ENCODE measurements at places on chromosomes 11 and 22. TPM values are rescaled to one million over a fixed set of nuclear protein-coding genes. Genes with fewer than 3 reads are reported as not detected.

CDC45 gene
- 0.72 TPM for total RNA-seq

BTG4 gene
- total RNA-seq = not detected

MYOD1 gene
- not detected for total RNA-seq

C11orf87 gene
- 4.3 TPM for total RNA-seq

FAM118B gene
- total RNA-seq = 29.5 TPM

PNPLA3 gene
- 8.3 TPM for total RNA-seq

APOBEC3F gene
- 5.1 TPM for total RNA-seq

ANO3 gene
- under 0.01 TPM for total RNA-seq

OR8A1 gene
- total RNA-seq = not detected

PNPLA5 gene
- total RNA-seq = not detected

NXPE2 gene
- total RNA-seq = 0.29 TPM

IFITM10 gene
- total RNA-seq = 18.1 TPM

SHISA8 gene
- total RNA-seq = not detected

GLB1L2 gene
- 0.29 TPM for total RNA-seq

GAB4 gene
- total RNA-seq = not detected

YPEL1 gene
- 2.2 TPM for total RNA-seq

CACNA1I gene
- total RNA-seq = under 0.01 TPM

ACTN3 gene
- not detected for total RNA-seq

APOA1 gene
- total RNA-seq = 0.29 TPM

CCDC89 gene
- 4.1 TPM for total RNA-seq

OLFML1 gene
- 33.0 TPM for total RNA-seq

NEFH gene
- under 0.01 TPM for total RNA-seq

TRIM5 gene
- total RNA-seq = 25.9 TPM

DDX25 gene
- total RNA-seq = under 0.01 TPM

MRGPRX3 gene
- total RNA-seq = not detected

TBX10 gene
- total RNA-seq = not detected

VWCE gene
- total RNA-seq = 6.2 TPM

SLC22A9 gene
- total RNA-seq = not detected

EXPH5 gene
- total RNA-seq = under 0.01 TPM

CRYBB3 gene
- not detected for total RNA-seq

CSTPP1 gene
- 31.5 TPM for total RNA-seq

BRSK2 gene
- not detected for total RNA-seq

ACCS gene
- total RNA-seq = 21.0 TPM

OR4D5 gene
- not detected for total RNA-seq

A4GALT gene
- 19.9 TPM for total RNA-seq

FOXRED2 gene
- total RNA-seq = 15.9 TPM

PANX3 gene
- not detected for total RNA-seq

MCAM gene
- total RNA-seq = 11.2 TPM

NRGN gene
- not detected for total RNA-seq

BEST1 gene
- 5.6 TPM for total RNA-seq

TMPRSS13 gene
- total RNA-seq = not detected

PVALB gene
- total RNA-seq = not detected

CAVIN3 gene
- total RNA-seq = 314 TPM

SLC22A6 gene
- total RNA-seq = not detected

CLMP gene
- 210 TPM for total RNA-seq

PTGDR2 gene
- total RNA-seq = not detected

HBB gene
- total RNA-seq = not detected

APOL6 gene
- 40.7 TPM for total RNA-seq

FXYD6 gene
- not detected for total RNA-seq

Measured in osteoblast (primary cell).